ENCODE measurements at places on chromosomes 6 and 20. TPM values are rescaled to one million over a fixed set of nuclear protein-coding genes. Genes with fewer than 3 reads are reported as not detected.

The SCUBE3 gene
- 4.7 TPM for total RNA-seq

DNA sequence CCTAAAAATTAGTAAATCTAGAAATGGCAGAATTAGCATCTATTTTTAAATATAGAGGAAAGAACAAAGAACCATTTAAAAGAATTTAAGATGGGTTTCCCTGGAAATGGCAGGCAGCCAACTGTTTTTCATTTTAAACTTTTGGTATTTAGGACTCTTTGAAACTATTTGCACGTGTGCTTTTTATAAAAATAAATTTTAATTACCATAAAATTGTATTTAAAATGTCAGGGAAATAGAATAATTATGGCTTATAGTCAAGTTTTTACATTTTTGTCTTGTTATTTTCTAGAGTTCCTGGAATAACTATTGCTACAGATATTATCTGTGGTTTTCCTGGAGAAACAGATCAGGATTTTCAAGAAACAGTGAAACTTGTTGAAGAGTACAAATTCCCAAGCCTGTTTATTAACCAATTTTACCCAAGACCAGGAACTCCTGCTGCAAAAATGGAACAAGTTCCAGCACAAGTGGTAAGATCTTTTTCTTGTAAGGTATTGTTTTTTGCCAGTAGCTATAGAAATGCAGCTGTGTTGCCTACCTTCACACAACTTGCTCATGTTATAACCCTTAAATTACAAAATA is 528.7 kb upstream of the SOX4 start:
- DNase-seq, result no peak

The SCGN gene
- not detected for total RNA-seq

DNA sequence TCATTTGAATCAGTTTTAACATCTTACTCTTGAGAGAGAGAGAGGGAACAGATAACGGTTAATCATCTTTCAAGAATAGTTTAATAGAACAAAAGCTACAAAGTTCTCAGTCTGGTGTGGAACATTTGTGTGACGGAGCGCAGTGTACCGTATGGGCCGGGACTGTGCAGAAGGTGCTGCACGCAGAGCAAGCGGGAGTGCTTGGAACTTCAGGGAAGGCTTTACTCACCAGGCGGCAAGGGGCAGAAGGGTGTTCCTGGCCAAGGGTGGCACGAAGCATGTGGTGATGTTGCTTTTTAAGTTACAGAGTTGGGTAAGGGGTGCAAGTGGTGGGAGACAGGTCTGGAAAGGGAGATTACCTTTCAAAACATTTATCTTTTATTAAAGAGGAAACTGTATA is 95.7 kb downstream of the TULP4 start:
- no peak for DNase-seq

DNA sequence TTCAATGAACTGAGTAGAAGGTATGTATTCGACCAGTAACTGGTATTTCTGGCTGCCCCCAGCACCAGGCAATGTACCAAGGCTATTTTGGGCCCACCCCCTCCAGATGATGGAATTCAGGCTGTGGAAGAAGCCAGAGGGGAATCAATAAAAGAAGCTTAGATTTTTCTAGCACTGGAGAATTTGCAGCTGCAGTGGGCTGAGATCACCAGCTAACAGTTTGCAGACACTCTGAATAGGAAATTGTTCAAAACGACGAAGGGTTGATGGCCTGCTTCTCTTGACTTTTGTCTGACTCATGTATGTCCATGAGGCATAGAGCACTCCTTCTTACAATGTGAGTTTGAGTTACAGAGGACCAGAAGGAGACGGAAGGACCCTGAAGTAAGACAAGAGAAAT is 32.4 kb upstream of the FBXO9 start:
- no peak for DNase-seq

DNA sequence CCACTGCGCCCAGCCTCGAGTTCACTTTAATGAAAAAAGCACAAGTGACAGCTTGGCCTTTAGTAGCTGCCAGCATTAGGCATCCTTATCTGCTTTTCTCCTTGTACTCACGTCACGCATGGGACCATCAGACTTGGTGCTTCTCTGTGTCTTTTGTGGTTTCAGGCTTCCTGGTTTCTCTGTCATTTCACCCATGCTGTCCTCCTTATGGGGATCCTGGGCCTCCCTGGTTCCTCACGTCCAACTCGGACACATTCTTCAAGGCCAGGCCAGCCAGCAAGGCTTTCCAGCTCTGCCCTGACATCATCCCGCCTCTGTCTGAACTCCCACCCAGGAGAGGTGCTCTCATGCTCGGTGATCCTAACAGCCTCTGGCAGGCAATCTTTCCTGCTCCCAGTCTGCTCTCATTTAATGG is 83.2 kb downstream of the TIAM2 start:
- no peak for DNase-seq

- DNase-seq, result no peak
These were observed 16.7 kb downstream of the COL11A2 start for GRCh38 chr6:33175436-33176069.

GRCh38 chr20:57147185-57147584 is 119.3 kb downstream of the BMP7 start:
- no peak for DNase-seq

- DNase-seq, result no peak
These were observed 423.5 kb downstream of the COL12A1 start for GRCh38 chr6:74782346-74782745.

DNA sequence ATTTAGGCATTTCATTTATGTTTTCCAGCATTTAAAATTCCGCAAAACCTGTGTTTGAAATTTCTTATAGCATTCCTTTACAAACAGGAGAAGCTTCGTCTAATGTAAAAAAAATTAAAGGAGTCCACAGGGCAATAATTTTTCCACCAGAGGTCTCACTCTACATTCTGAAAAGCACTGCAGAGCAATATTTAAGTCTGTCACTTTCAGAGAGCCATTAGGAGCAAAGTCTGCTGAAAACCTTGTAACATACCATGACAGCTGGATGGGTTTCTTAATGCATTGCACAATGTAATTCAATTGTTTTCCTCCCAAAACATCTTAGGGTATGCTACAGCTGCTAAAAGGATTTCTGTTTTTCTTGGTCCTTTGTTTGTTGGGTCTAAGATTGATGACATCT is 18.0 kb downstream of the BAG2 start:
- DNase-seq, result peak; percentile 43

- no peak for DNase-seq
These were observed 8.8 kb downstream of the TRIM27 start for GRCh38 chr6:28914941-28915340.

DNA sequence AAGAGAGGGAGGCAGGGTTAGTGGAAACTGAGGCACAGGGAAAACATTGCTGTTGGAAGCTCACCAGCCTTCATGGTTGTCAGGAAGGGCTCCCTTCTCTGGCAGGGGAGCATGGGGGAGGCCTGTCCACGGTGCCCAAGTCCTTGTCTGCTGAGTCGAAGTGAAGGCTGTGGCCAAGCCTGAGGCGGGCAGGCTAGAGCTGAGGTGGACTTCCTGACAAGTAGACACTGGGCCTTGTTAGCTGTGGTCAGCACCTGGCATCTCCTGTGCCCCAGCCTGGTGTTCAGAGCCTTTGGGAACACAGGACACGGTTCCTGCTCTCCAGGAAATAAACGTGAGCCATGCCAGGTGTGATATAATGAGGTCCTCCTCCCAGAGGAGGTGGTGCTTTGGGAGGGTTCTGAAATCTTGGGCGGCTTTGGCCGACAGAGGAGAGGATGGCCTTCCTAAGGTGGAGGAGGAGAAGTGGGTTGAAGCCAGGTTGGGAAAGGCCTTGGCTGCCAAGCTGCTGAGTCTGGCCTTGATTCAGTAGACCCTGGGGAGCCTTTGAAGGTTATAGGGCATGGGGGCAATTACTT is 138.4 kb upstream of the RNF24 start:
- no peak for DNase-seq

DNA sequence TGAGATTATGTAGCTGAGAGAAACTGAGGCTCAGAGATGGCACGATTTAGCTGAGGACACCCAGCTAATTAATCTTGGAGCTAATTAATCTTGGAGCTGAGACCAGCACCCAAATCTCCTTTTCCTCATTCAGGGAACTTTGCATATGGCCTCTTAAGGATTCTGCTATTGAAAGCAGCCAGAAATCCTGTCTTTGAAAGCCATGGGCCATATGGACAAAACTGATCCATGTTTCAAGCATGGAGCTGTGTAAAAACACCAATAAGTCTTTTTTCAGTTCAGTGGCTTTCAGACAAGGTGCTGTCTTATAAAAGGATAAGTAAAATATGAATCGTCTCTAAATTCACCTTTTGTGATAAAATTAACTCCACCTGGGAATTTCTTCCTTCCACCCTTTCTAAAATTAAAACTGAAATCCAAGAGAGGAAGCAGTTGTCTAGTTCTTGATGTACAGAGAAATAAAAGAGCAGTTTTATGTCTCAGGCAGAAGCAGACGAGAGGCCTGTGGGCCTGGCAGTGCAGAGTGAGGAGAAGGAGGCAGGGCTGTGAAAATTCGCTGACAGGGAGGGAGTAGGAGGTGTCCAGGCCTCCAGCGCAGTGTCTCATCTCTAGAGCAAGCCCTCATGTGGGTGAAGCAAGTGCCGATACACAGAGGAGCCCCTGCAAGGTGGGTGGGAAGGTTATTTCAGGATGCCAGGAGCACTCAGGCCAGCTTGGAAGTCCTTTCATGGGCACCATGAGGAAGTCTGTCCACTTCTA is 266.9 kb downstream of the UST start:
- no peak for DNase-seq

GRCh38 chr20:17859002-17859615 is 109.5 kb downstream of the SNX5 start:
- no peak for DNase-seq

- no peak for DNase-seq
These were observed 241.8 kb downstream of the BCKDHB start for GRCh38 chr6:80348263-80348662.

GRCh38 chr6:133062696-133063306 is 178.4 kb upstream of the EYA4 start:
- DNase-seq, result no peak

The CDK19 gene
- total RNA-seq, result 13.7 TPM

DNA sequence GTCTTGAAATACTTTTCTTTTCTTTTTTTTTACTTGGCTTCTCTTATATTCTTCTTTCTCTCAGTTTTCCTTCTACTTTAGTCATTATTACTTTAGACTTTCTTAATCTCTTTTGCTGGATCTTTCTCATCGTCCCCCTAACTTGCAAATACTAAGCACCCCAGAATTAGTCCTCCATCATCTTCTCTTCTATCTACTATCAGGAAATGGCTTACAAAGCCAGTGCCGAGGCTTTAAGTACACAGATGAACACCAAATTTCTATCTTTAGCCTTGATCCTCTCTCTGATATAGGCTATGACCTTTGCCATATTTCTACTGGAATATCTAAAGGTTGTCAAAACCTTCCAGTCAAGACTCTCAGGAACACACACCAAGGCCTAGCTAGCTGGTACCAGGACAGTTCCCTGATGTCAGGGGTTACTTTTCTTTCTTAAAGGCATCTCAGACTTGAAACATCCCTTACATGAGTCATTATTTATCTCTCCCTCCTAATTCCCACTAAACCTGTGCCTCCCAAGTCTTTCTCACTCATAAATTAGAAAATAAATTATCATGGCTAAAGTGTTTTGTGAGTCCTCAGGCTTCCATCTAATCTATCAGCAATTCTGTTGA is 278.6 kb upstream of the TCF21 start:
- no peak for DNase-seq

The CPXM1 gene
- total RNA-seq, result 1.2 TPM

DNA sequence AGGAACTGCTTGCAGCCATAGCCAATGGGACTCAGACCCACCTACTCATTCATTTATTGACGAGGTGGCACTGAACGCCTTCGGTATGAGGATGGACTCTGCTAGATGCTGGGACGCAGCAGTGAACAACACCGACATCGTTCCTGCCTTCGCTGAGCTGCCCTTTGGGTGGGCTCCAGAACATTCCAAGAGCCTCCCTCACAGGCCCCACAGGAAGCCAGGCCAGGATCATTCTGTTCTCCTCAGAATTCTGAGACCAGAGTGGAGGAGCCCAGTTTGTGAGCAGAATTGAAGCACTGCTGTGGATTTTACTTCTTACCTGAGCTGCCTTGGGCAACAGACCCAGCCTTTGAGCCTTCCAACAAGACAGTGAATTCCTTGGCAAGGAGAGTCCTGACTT is 82.1 kb downstream of the KCNB1 start:
- no peak for DNase-seq

DNA sequence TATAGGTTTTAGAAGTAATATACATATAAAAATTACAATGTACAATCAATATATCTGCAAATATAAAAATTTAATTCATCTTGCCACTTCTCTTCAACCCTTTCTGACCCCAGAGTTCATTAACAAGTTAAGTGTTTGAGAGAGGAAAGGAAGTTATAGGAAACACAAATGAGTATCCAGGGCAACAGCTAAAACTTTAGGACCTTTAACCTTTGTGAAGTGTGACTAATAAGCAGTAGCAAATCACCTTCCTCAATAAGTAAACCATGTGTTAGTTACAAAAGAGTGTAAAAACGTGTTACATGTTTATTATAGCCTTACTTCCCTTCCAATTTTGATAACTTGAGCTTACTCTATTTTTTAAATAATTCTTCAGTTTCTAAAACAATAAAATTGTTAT is 73.4 kb upstream of the SIM1 start:
- no peak for DNase-seq

The PCMT1 gene
- 199 TPM for total RNA-seq

The IL20RA gene
- not detected for total RNA-seq

GRCh38 chr6:133160536-133160935 is 80.6 kb upstream of the EYA4 start:
- DNase-seq, result no peak

DNA sequence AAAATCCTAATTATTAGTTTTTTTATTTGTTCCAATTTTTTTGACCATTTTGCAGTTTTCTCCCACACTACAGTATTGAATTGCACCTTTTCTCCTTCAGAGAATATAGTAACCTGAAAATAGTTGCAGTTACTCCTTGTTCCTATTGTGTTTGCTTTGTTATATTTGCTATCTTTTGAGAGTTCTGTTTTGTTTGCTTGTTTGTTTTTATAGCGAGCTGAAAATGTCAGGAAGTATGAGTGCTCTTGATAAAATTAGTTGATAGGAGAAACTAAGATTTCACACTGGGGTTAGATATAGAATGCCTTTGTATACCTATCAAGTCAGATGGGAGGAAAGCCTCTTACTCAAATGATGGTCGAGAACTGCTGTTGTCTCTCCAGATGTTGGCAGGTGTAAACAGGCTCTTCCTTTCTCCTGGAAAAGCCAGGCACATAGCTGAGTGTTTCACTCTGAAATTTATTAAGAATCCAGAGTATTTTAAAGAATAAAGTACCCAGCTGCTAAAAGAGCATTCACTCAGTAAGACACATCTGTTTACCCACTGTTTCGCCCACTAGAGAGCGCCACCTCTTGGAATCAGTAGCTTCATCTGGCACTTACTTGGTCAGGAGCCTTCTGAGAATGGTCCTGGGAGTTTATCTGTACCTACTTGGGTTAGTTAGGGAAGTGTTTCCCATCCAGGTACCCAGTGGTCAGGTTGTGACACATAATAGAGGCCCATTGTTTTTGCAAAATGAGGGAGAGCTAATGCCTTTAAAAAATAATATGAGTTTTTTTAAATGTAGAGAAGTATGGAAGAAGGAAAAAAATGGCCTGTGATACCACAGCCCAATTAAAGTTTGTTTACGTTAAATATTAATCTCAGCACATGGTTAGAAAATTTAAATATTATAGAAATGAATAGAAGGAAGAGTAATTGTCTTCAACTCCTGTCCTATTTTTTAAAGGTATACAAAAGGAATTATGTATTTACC is 11.2 kb downstream of the NT5DC1 start:
- no peak for DNase-seq

Data from SJSA1 (cell line).